ENCODE measurements at places on chromosomes 2 and 18.
A peak's percentile ranks its signal among the peaks of the same experiment; 100 is the strongest.

- H3K4me3 ChIP-seq, result peak overlapping the region; percentile 67
- DNase-seq, result no peak
- H3K27me3 ChIP-seq, result no peaks in the 10 kb centered on the region
- H3K27ac ChIP-seq, result peak overlapping the region; percentile 89
These were observed 4.9 kb upstream of the LBH start for GRCh38 chr2:30226144-30227032.

- H3K4me1 ChIP-seq, result no peaks in the 10 kb centered on the region
- no peaks in the 10 kb centered on the region for H3K36me3 ChIP-seq
- no peaks in the 10 kb centered on the region for H3K27me3 ChIP-seq
- no peak for DNase-seq
These were observed 26.7 kb downstream of the FBLN7 start for GRCh38 chr2:112164876-112165275.

DNA sequence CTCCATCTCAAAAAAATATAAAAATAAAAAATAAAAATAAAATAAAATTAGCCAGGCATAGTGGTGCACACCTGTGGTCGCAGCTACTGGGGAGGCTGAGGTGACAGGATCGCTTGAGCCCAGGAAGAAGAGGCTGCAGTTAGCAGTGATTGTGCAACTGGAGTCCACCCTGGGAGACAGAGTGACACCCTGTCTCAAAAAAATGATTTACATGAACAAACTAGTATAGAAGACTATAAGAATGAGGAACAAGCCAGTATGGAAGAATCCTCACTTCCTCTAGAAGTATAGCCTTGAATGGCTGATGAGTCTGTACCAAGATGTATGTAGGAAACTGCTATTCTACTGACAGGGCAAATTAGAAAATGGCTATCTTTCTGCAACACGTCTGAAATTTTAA lies 10.9 kb downstream of the YES1 start:
- no peak for DNase-seq
- H3K4me3 ChIP-seq, result no peak overlapping the region
- no peak overlapping the region for H3K27ac ChIP-seq

DNA sequence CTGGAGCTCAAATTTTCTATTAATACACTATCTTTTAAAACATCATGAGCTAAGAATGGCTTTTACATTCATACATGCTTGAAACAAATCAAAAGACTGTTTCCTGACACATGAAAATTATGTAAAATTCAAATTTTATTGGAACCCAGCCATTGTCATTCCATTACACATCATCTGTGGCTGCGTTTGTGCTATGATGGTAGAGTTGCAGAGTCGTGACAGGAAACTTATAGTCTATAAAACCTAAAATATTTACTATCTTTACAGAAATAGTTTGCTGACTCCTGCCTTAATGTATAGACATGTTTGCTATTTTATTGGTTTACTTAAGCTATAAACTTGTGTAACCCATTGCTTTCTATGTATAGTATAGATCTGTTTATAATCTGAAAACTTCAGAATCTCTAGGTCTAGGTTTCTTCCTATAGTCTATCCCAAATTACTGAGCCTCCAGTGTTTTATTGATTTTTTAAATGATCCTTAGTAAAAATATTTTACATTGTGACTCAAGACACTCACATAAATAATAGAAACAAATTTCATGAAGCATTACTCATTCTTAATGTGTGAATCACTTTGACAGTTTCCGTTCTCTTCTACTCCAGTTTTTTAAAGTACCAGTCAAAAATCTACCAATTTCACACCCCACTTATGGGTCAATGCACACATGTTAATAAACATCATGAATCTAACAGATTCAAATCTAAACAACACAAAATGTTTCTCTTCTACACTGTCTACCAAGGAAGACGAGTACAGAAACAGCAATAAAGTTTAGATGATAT lies 26.4 kb upstream of the MRPL19 start:
- DNase-seq, result no peak
- no peaks in the 10 kb centered on the region for H3K4me1 ChIP-seq
- H3K27ac ChIP-seq, result no peak overlapping the region
- H3K27me3 ChIP-seq, result no peaks in the 10 kb centered on the region

GRCh38 chr18:76361219-76361618 lies 133.8 kb downstream of the ZNF516 start:
- no peaks in the 10 kb centered on the region for H3K4me1 ChIP-seq
- H3K4me3 ChIP-seq, result no peak overlapping the region
- H3K36me3 ChIP-seq, result no peaks in the 10 kb centered on the region
- no peaks in the 10 kb centered on the region for H3K27me3 ChIP-seq

- no peak overlapping the region for H3K4me3 ChIP-seq
- H3K27ac ChIP-seq, result no peak overlapping the region
- H3K36me3 ChIP-seq, result no peaks in the 10 kb centered on the region
- DNase-seq, result no peak
- no peaks in the 10 kb centered on the region for H3K4me1 ChIP-seq
These were observed 91.2 kb downstream of the NEDD4L start for GRCh38 chr18:58135183-58135641.

DNA sequence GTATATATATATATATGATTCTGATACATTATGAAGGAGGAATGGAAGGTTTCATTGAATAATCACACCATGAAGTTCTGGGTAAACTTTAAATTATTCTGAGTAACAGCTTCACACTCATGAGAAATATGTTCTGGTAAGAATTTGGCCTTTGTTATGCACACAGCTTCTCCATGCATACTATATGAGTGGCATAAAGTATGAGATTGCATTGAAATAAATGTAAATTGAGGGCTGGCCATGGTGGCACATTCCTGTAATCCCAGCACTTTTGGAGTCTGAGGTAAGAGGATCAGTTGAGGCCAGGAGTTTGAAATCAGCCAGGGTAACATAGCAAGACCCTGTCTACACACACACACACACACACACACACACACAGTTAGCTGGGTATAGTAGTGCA lies 50.0 kb upstream of the ARL5A start:
- H3K27ac ChIP-seq, result no peak overlapping the region
- no peaks in the 10 kb centered on the region for H3K36me3 ChIP-seq
- no peaks in the 10 kb centered on the region for H3K27me3 ChIP-seq

- H3K36me3 ChIP-seq, result no peaks in the 10 kb centered on the region
- no peaks in the 10 kb centered on the region for H3K27me3 ChIP-seq
- DNase-seq, result no peak
- H3K4me3 ChIP-seq, result no peak overlapping the region
These were observed 244.8 kb upstream of the NCKAP5 start for GRCh38 chr2:133812826-133813617.

DNA sequence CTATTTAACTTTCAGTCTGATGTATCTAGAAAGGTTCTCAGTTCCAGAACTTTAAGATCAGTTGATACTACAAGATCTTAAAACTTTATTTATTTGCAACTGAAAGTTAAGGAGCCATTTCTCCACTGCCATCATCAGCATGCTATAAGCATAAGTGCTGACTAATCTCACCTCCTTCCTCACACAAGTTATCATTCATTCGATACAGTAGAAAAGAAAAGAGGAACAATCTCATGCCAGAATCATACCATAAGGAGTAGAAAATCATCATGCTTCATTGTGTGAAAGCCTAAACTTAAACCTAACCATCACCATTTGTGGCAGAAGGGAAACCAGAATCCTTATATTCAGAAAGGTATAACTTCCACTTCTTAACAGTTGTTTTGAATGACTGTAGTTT lies 176.6 kb upstream of the NRXN1 start:
- no peaks in the 10 kb centered on the region for H3K36me3 ChIP-seq
- H3K27ac ChIP-seq, result no peak overlapping the region
- no peak for DNase-seq
- no peaks in the 10 kb centered on the region for H3K4me1 ChIP-seq

DNA sequence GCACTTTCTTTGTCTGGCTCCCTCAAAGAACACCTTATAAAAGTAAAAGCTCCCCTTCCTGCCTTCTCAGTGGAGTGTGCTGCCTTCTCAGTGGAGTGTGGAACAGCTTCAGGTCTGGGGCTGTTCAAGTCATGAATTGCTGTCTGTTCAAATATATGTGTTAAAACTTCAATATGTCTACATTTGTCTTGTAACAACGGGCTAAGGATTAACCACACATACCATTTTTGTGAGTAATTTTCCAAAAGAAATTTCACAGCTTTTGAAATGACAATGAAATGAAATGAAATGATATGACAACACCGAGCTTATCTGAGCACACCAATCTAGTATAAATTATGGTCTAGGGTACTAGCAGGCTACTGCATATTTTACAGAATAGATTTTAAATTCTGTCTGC lies 42.9 kb downstream of the CABYR start:
- H3K4me1 ChIP-seq, result no peaks in the 10 kb centered on the region
- no peaks in the 10 kb centered on the region for H3K36me3 ChIP-seq
- H3K27ac ChIP-seq, result no peak overlapping the region
- no peak overlapping the region for H3K4me3 ChIP-seq
- DNase-seq, result no peak

DNA sequence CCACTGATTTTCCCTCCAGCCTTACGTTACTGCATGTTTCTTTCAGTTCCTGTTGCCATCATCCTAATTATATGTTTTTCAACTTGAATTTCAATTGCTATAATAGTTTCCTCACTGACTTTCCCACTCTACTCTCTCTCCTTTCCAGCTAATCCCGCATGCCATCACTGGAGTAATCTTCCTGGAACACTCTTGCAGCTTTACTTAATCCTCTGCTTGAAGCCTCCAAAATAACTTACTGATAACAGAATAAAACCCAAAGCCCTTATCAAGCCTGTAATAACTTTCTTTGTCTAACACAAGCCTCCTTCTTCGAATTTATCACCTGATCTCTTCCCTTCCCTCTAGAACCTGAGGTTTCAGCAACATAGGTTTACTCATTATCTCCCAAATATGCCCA lies 237.3 kb downstream of the LTBP1 start:
- H3K27ac ChIP-seq, result no peak overlapping the region
- H3K36me3 ChIP-seq, result no peaks in the 10 kb centered on the region
- no peaks in the 10 kb centered on the region for H3K27me3 ChIP-seq
- DNase-seq, result no peak
- no peak overlapping the region for H3K4me3 ChIP-seq
- no peaks in the 10 kb centered on the region for H3K4me1 ChIP-seq

GRCh38 chr2:218028562-218029348 lies 26.0 kb upstream of the TNS1 start:
- H3K4me1 ChIP-seq, result no peaks in the 10 kb centered on the region
- no peaks in the 10 kb centered on the region for H3K36me3 ChIP-seq
- H3K27me3 ChIP-seq, result no peaks in the 10 kb centered on the region
- no peak for DNase-seq
- H3K27ac ChIP-seq, result no peak overlapping the region
- no peak overlapping the region for H3K4me3 ChIP-seq

- H3K36me3 ChIP-seq, result no peaks in the 10 kb centered on the region
- no peak overlapping the region for H3K4me3 ChIP-seq
- H3K4me1 ChIP-seq, result no peaks in the 10 kb centered on the region
- no peaks in the 10 kb centered on the region for H3K27me3 ChIP-seq
- H3K27ac ChIP-seq, result no peak overlapping the region
These were observed 44.7 kb upstream of the KIDINS220 start for GRCh38 chr2:8882094-8882493.

- no peak for DNase-seq
- no peaks in the 10 kb centered on the region for H3K27me3 ChIP-seq
- H3K36me3 ChIP-seq, result no peaks in the 10 kb centered on the region
- no peak overlapping the region for H3K4me3 ChIP-seq
- no peak overlapping the region for H3K27ac ChIP-seq
These were observed 30.7 kb downstream of the EFR3B start for GRCh38 chr2:25072606-25073005.

DNA sequence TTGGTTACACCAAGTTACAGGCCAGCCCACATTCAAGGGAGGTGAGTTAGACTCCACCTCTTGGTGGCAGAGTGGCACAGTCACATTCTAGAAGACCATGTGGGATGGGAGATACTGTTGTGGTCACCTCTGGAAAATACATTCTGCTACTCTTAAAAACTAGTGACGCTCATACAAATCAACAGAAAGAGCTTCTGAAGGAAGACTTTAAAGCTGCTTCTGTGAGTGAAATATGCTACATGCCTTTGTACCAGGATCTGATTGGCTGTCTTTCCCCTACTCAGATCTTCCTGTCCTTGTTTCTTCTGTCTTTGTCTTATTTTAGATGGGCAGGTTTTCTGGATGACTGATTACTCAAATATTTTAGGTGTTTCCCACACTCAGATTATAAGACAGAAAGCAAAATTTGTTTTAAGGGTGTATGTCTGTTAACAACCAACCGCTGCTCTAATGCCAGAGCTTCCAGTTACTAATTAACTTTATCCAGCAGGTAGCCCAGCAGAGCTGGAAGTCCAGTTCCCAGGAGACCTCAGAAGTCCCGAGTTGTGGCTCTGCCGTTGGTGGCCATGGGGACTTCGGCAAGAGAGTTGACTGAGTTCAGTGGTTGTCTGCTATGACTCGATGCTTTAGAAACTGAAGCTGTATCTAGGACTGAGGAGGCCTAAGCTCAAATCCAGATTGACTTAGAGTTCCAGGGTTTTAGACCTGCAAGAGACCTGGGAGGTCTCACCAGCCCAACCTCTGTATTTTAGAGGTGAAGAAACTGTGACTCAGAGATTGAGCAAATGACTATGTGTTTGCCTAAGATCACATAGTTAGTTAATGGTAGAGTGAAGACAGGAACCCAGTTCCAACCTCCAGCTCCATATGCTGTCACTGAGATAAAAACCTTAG lies 7.4 kb downstream of the IL1R2 start:
- H3K36me3 ChIP-seq, result no peaks in the 10 kb centered on the region
- no peaks in the 10 kb centered on the region for H3K27me3 ChIP-seq
- no peak overlapping the region for H3K27ac ChIP-seq
- no peak overlapping the region for H3K4me3 ChIP-seq

DNA sequence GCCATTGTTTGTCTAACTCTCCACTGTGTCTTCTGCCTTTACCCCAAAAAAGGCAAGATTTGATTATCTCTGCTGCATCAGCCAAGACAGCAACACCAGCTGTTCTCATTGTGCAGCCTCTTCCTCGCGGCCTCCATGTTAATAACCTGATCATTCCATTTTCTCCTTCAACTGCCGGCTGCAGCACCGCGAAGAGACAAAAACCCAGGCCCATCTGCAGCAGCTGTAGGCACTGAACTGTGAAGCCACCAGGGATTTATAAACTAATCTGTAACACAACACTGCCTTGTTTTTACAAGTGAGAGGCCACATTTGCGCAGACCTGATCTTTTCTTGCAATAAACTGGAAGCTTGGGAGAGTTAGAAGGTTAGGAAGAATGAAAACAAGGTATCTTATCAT lies 147.8 kb downstream of the SATB2 start:
- no peak overlapping the region for H3K4me3 ChIP-seq
- no peak overlapping the region for H3K27ac ChIP-seq
- H3K36me3 ChIP-seq, result no peaks in the 10 kb centered on the region

DNA sequence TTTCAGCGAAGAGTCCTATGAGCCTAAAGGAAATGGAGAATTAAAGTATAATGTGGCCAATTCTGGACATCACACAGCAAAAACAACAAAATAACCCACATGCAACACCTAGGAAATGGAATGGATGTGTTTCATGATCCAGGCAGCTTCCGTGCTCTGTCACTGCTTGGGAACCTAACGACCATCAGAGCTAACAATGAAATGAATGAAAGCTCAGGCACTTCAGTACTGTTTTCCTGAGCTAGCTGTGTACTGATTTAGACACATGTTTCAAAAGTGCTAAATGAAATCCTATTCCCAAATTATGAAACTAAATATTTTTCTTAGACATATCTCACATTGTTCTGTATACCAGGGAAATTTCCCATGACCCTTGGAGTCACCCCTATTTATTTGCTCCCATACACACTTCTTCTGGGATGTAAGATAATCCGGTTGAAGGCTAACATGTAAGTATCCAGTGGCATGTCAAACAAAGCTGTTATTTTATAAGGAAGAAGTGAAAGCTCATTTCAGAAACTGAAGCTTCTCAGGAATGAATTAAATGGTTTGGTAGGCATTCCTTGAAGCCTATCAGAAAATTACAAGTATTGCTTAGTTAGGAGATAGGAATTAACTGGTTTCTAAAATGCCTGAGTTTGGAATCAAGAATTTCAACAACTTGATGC lies 108.5 kb upstream of the RND3 start:
- no peak for DNase-seq
- no peaks in the 10 kb centered on the region for H3K27me3 ChIP-seq
- no peaks in the 10 kb centered on the region for H3K36me3 ChIP-seq
- no peaks in the 10 kb centered on the region for H3K4me1 ChIP-seq
- H3K27ac ChIP-seq, result no peak overlapping the region

Measured in effector memory CD4-positive, alpha-beta T cell (primary cell).